ENCODE measurements at places on chromosomes 5 and 9.

DNA sequence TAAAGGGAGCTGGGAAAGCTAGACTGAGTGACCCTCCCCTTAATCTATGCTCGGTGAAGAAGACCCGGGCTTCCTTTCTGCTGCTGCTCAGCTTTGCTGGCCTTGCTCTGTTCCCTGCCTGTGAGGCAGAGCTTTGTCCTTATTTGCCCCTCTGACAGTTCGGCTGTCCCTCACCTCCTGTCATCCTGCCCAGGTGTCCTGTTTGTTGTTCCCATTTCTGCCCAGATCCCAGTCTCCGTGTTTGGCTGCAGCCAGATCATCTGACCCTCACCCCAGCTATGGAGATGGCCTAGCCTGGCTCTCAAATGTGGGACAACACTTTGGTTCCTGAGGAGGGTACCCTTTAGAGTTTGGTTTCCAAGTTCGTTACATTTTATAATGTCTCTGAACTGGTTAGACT lies 20.2 kb downstream of the OTULIN start:
- DNase-seq = no peak

GRCh38 chr9:116658265-116658664 lies 28.8 kb upstream of the TRIM32 start:
- no peak for DNase-seq

GRCh38 chr5:3612591-3613042 lies 17.0 kb downstream of the IRX1 start:
- DNase-seq = no peak

DNA sequence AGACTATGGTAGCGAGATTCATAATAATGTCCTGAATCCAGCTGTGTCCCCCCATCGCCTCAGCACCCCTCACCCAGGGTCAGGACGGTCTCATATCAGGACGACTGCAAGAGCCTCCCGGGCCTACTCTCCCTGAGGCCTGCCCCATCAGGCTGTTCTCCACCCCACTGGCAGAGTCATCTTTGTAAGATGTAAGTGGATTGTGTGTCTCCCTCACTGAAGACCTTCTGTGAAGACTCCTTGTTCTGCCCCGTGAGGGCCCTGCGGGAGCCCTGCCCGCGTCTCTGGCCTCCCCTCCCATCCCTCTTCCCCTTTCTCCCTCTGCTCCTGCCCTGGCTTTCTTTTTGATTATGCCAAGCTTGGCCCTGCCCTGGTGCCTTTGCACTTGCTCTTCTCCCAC lies 43.9 kb upstream of the SAP30L start:
- no peak for DNase-seq

GRCh38 chr5:157930710-157931109 lies 71.8 kb upstream of the CLINT1 start:
- DNase-seq = no peak

Measured in SHP77 (cell line).